GM12878 (cell line): ENCODE measurements at places on chromosomes 3 and 15.

DNA sequence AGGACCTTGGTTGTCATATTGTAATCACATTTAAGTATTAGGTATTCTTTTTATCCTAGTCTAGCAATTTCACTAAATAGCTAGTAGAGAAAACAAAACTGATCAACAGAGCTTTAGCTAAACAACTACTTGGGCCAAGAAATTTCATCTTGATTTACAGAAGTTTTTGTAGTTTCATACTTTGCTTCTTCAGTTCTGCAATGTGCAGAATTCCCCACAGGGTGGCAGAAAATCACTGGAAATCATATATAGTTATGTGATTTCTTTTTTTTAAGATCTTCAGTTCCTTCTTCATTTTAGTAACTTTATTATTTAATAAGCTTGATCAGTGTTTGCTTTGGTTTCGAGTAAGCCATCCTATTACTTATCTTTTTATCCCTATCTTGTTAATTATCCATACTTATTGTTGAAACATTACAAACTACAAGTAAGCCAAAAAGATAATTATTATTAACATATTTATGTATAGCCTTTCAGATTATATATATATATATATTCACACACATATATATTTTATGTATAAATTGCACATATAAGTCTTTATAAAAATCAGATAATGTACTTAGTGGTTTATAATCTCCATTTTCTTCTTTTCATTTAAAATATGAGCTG, 2.2 kb upstream of the BNIP2 start:
- peak; percentile 13 for DNase-seq

DNA sequence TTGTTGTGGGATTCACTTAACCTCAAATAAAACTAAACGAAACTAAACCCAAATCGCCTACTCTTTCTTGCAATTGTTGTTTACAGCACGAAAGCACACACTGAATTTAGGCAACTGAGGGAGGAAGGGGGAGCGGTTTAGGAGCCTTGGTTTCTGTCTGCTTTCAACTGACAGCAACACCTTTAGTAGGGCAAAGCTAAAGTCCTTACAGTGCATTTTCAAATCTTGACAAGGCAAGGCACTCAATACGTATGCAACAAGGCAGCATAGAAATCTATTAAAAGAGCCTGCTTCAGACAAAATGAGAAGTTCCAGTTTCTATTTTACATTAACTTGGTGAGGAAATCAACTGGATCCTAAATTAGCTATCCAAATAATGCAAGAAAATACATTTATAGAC, 174.6 kb downstream of the CHST2 start:
- no peak for DNase-seq

DNA sequence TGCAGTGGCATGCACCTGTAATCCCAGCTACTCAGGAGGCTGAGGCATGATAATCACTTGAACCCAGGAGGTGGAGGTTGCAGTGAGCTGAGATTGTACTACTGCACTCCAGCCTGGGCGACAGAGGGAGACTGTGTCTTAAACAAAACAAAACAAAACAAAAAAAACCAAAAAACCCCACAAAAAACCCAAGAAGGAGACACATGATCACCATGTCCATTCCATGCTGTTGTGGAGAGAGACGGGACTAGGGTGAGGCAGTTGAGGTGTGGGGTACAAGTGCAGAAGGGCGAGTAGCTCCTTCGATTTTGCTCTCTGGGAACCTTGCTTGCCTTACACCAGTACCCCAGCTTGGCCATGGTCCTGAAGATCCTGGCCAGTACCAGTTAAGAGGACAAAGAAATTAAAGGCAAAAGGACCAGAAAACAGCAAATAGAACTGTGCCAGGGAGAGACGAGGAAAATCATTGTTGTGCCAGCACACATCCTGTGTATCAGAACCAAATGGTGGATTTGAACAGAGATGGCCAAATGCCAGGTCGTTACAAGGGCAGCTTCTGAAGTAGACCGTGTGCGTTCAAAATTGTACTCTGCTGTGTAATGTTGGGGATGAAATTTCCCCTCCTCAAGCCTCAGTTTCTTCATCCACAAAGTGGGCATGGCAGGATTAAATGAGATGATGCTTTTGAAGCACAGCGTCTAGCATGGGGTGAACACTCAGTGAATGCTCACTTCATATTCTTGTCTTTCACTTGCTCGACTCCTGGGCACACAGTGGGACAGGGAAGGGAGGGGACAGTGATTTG, 42.9 kb upstream of the CTSH start:
- no peak for DNase-seq

DNA sequence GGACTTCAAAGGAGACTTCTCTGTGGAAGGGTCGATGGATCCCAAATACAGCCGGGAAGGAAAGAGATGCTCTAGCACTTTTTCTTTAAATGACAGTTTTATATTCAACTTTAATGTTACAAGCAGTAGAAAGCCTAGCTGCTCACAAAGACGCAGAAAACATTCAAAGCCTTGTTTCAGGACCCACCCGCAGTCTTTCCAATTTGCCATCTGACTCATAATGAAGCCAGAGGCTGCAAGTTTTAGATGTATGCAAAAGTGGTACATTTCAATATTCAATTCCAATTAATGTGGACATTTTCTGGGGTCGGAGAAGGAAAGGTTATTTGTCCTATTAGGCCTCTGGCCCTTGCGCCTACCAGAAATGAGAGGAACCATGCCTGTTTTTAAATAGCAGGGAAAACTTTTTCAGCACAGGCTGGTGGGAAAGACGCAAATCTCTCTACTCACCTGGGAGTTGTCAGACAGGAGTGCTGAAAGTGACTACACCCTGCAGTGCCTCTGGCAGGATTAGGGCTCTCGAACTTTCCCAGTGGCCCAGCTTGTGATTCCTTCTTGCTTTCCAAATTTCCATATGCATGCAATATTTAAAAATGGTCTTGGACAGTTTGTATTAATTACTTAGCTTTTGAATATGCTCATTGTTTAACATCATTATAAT, 117.4 kb upstream of the MBNL1 start:
- no peak for DNase-seq

DNA sequence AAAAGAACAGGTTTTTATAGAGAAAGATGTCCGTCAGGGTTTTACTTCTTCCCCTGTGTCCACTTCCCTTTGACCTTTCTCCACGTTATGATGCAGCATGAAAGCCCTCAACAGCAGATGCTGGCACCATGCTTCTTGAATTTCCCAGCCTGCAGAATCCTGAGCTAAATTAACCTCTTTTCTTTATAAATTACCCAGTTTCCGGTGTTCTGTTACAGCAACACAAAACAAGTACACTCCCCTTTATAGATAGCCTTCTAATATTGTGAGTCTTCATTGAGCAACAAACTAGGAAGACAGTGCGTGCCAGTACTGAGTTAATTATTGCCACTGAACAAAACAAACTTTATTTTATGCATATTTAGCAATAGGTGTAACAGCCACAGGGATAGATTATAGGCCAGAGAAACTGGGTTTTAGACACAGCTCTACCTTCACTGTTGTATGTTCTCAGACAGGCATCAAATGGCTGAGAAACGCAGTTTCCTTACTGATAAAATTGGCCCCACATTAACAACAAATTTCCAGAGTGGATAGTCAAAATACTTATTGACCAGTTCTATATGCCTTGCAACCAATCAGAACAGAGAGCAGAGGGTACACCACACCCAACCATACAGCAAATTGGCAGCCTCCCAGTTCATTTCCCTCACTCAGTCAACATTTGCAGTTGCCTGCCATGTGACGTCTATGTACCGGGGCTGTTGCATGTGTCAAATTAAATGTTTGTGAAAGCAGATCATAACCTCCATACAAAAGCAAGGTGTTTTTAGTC, 14.4 kb upstream of the TBL1XR1 start:
- no peak for DNase-seq

DNA sequence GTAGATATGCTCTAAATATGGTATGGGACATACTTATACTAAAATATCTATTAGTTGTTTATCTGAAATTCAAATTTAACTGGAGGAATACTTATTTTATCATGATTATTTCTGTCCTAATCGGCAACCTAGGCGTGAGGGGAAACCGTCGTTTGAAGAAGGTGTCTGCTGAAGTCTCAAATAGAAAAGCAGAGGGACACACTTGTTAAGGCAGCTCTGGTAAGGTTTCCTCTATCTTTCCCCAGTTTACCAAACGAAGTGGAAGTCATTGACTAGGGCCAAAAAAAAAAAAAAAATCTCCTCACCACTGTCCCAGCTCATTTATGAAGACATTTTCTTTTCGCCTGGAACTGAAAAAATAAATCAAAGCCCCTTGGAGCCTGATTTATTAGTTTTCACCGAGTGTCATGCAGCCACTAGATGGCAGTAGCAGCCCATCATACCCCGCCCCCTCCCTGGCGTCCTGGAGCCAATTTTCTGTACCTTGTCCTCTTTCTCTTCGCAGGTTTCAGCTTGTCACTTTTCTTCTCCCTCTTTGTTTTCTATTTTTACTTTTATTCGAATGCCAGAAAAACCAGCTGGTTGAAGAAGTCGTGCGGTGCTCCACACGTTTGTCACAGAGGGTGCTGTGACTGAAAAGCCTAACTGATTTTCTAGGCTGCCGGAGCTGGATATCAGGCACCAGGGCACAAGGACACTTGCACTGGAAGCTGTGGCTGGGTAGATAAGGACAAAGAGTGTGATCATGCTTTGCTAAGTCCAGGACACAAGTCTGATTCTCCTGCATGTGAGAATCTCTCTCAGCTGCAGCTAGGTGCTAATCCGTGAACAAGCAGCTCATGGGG, 238.7 kb downstream of the ZPLD1 start:
- peak; percentile 5 for DNase-seq

DNA sequence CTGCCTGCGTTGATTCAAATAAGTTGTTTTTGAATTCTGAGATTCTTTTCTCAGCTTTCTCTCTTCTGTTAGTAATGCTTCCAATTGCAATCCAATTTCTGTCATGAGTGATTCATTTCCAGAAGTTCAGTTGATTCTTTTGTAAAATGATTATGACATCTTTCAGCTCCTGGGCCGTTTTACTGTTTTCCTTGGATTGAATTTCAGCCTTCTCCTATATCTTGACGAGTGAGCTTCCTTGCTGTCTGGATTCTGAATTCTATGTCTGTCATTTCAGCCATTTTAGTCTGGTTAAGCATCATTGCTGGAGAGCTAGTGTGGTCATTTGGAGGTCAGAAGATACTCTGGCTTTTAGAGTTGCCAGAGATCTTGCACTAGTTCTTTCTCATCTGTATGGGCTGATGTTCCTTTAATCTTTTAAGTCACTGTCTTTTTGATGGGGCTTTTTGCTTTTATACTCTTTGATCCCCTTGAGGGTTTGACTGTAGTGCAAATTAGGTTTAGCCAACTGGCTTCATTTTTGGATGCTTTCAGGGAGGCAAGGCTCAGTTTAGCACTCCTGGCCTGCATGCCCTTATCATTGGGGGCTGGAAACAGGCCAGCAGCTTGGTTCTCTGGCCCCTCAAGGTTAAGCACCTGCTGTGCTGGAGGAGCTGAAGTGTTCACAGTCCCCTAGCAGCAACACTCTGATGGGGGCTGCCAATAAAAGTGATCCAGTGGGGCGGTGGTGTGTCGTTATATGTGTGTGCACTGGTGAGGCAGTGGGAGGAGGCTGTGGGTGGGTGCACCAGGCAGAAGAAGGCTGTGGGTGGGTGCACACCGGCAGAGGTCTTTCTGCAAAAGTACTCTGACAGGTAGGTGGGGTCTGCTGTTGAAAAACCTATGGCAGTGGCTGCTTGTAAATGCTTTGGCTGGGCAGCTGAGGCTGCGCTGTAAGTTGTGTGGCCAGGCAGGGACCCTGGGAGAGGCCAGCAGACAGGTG, 51.2 kb downstream of the MCTP2 start:
- DNase-seq, result no peak

DNA sequence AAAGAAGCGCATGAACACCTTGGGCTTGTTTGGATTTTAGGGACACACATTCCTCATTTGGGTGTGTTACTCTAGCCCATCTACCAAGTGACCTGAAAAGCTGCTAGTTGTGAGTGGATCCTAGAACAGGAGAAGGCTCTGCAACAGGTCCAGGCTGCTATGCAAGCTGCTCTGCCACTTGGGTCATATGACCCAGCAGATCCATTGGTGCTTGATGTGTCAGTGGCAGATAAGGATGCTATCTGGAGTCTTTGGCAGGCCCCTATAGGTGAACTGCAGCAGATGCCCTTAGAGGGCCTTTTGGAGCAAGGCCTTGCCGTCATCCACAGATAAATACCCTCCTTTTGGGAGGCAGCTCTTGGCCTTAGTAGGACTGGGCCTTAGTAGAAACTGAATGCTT, 53.2 kb downstream of the PAQR5 start:
- DNase-seq, result no peak

DNA sequence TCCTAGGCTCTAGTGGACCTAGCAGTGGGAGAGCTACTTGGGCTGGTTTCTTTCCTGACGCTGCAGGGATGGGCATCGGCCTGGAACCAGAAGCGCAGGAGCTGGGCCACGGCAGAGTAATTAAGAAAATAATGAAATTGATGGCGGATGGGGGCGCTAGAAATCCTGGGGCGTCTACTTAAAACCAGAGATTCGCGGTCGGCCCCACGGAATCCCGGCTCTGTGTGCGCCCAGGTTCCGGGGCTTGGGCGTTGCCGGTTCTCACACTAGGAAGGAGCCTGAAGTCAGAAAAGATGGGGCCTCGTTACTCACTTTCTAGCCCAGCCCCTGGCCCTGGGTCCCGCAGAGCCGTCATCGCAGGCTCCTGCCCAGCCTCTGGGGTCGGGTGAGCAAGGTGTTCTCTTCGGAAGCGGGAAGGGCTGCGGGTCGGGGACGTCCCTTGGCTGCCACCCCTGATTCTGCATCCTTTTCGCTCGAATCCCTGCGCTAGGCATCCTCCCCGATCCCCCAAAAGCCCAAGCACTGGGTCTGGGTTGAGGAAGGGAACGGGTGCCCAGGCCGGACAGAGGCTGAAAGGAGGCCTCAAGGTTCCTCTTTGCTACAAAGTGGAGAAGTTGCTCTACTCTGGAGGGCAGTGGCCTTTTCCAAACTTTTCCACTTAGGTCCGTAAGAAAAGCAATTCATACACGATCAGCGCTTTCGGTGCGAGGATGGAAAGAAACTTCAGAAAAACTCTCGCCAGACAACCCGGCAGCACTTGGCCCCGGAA, 6.1 kb downstream of the SOX14 start:
- no peak for DNase-seq

GRCh38 chr15:63752075-63752684, 81.6 kb downstream of the HERC1 start:
- peak; percentile 23 for DNase-seq

DNA sequence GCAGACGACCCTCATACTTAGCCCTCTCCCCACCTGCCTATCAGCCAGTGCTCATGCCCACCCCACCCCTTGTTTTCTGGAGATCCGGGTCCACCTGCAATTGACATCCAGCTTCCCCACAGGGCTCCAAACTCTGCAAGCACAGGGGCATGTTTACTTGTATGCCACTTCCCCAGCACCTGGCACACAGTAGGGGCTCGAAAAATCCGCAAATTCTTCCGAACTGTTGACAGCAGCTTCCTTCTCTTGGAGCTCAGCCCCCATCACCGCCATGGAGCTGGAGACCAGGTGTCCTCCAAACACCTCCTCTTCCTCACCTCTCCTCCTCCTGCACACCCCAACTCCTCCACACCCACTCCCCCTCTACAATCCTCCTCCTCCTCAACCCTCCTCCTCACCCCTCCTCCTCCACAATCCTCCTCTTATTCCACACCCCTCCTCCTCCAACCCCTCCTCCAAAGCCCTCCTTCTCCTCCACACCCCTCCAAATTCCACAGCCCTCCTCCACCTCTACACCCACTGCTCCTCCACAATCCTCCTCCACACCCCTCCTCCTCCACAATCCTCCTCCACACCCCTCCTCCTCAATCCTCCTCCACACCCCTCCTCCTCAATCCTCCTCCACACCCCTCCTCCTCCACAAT, 70.4 kb upstream of the BLM start:
- no peak for DNase-seq
